ENCODE measurements at places on chromosomes 5 and 9.
A peak's percentile ranks its signal among the peaks of the same experiment; 100 is the strongest.

DNA sequence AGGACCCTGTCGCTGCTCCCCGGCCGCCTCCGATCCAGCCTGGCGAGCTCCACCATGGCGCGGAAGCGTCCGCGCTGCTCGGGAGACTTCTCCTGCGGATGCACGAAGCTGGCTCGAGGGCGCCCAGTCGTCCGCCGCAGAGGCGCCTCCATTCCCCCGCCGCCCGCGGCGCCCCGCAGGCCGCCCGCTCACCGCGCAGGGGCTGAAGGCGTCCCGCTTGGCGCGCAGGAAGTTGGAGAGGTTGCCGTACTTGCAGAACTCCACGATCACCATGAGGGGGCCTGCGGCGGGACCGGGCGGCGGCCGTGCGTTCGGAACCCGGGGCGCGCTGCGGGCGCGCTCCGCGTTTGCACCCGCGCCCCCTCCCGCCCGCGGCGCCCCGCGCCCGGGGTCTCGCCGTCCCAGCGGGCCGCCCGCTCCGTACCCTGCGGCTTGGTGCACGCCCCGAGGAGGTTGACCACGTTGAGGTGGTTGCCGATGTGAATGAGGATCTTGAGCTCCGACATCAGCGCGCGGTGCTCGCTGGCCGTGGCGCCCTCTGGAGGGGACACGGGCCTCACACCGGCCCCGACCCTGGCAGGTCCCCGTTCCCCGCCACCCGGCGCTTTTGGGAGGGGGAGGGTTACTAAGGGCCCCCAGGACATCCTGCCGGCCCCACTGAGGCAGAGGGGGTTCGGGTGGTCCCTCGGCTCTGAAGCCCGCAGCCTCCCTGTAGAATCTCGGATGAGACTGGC lies 27.7 kb upstream of the SCGB3A1 start:
- peak; percentile 40 for DNase-seq

- DNase-seq = peak; percentile 19
Measured at GRCh38 chr5:126780165-126780827, 3.4 kb downstream of the LMNB1 start.

GRCh38 chr5:11801061-11801460 lies 103.2 kb downstream of the CTNND2 start:
- no peak for DNase-seq

GRCh38 chr5:134545070-134545868 lies 19.8 kb downstream of the JADE2 start:
- no peak for DNase-seq

- DNase-seq = no peak
Measured at GRCh38 chr5:161216877-161217276, 329.6 kb downstream of the GABRB2 start.

- no peak for DNase-seq
Measured at GRCh38 chr9:129710169-129710453, 42.7 kb downstream of the PTGES start.

DNA sequence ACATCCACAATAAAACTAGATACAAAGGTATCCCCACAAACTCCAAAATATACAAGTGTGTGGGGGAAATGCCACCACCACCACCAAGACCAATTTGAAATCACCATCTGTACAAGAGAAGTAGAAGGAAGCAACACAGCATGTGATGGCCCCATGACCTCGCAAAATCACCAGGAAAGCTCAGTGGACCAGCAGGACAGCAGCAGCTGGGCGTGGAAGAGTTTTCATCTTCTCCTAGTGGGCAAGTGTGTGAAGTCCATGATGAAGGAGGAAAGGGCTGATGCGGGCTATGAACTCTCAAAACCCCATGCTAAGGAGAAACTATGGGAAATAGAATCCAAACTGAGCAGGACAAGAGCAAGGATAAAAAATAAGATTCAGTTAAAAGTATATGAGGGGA lies 58.1 kb downstream of the GOLPH3 start:
- no peak for DNase-seq

DNA sequence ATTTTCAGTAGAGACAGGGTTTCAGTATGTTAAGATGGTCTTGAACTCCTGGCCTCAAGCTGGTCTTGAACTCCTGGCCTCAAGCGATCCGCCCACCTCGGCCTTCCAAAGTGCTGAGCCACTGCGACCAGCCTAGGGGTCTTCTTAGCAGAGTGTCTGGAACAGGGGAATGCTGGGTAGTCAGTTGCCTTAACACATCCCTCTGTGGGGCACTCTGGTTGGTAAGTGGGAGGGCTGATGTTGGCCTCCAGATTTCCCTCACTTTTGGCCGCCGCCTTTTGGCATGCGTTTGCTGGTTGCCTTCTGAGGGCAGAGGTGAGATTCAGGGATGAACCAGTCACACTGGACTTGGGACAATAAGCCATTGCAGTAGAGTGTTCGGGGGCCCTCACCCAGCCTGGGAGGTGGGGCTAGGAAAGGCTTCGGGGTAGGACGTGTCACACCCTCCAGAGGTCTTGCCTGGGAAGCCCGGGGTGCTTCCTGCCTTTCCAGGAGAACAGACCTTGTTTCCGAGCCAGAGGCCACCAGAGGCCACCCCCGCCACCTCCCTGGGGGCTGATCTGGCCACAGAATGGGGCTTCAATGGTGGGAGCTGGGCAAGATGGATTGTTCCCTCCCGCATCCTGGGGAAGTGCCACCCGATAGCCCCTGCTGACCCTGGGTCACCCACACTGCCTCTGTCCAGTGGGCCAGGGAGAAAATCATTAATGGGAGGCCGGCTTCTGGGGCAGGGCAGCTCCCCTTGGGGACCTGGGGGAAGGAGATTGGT lies 13.3 kb downstream of the FGF18 start:
- no peak for DNase-seq

DNA sequence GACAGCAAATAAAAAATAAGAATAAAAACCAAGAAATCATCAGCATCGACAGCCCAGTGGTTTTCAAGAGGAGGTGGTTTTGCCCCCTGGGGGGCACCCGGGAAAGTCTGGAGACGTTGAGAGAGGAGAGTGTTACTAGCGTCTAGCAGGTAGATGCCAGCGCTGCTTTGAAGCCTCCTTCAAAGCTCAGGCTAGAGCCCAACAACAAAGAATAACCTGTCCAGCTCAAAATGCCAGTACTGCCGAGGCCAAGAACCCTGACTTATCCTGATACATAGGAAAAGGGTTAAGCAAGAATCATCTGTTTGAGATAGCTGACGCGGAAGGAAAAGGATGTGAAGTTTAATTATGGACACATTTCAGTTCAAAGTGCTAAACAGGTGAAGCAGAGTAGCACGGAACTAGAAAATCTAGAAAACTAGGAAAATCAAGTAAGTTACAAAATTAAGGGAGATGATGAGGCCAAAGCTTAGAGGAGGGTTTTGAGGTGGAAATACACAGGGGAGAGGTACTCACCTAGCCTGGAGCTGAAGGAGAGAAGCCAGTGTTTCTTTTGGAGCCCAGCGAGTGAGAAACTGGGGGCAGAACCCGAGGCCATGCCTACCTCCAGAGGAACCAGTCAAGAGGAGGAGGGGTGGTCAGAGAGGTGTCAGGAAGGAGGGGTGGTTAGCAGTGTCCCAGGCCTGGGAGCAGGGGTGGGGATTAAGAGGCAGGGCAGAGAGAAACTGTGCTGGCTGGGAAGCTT lies 121.0 kb upstream of the RETREG1 start:
- no peak for DNase-seq

DNA sequence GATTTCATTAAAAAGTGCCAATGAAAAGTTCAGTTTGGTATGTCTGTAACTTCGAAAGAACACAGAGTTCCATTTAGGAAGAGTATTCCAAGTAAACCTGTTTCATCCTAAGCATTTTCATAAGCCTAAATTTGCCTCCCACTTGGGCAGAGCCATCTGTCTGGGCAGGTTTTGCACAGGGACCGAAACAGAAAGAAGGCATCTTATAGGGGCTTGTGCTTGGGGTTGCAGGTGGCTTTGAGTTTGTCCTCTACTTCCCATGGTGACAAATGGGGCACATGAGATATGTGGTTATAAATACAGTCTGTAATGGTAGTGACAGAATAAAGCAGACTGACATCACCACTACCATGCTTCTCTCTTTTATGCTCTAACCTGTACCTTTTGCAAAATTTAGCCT lies 63.7 kb downstream of the MCTP1 start:
- no peak for DNase-seq

GRCh38 chr9:121634329-121635261 lies 16.8 kb upstream of the DAB2IP start:
- no peak for DNase-seq

- no peak for DNase-seq
Measured at GRCh38 chr5:55708732-55709131, 3.4 kb downstream of the SLC38A9 start.

DNA sequence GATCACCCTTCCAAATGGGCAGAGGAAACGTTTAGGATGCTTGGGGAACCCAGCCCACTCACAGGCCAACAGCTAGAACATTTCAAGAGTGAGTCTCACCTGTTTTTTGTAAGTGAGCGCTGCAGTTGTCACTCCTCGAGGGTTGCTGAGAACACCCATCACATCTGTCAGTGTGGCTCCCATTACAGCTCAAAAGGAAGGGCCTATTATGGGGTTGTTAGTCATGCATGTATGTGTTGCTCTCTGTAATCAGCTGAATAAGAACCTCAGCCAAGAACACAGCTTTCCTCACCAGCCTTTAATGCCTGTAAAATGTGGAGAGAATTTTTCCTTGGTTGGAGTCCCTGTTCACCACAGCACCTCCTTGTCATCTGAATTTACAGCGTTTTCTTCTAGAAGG lies 196.3 kb upstream of the KLF4 start:
- no peak for DNase-seq

DNA sequence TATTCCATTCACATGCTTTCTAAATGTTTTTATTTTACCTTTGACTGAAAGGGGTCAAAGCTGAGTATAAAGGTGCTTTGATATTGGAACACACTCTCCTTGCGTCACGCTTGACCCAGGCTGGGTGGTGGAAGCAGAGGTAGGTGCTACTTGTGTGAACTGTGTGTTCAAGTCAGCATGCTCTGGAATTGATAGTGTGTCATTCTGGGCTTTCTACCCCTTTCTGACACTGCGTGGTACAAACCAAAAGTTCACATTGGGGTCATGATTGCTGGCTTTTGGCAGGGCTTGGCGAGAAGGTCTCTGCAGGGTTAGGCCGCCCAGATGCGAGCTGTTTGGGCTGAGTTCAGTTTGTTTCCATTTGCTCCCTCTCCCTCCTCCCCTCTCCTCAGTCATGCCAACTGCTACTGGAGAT lies 131.8 kb downstream of the ADAMTSL1 start:
- DNase-seq = no peak

- no peak for DNase-seq
Measured at GRCh38 chr9:126146254-126147145, 180.1 kb upstream of the MVB12B start.

DNA sequence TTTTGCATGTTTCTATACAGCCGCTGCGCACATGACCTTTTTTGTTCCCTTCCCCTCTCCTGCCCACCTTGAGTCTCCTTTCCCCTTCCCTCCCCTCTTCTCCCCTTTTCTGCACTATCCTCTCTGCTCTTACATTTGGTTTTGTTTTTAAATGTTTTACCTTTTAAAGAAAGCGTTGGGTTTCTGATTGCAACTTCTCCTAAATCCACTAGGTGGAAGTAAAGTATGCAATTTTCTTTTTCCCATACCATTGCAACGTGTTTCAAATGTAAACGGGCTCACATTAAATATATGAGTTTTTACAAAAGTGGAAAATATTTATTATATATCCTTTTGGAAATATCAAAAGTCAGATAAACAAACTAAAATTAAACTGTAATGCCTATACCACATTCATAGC lies 500.9 kb downstream of the DIRAS2 start:
- DNase-seq = no peak

DNA sequence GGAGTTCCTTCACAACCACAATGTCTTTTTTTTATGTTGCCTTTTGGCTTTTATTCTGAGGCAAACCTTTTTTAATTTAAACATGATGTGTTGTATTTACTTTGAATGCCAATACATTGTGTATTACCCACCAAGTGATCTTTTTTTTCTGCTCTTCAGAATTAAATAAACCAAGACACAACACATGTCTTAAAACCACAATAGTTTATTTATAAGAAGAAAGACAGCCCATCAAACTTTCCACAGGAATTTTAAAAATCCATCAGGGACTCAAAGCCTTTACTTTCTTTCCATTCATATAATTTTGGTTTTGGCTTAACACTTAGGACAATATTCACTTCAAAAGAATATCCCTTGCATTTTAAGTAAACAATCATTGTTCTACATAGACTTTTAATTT lies 321.8 kb upstream of the MEF2C start:
- DNase-seq = no peak

GRCh38 chr5:58412081-58412480 lies 47.8 kb downstream of the PLK2 start:
- DNase-seq = no peak

DNA sequence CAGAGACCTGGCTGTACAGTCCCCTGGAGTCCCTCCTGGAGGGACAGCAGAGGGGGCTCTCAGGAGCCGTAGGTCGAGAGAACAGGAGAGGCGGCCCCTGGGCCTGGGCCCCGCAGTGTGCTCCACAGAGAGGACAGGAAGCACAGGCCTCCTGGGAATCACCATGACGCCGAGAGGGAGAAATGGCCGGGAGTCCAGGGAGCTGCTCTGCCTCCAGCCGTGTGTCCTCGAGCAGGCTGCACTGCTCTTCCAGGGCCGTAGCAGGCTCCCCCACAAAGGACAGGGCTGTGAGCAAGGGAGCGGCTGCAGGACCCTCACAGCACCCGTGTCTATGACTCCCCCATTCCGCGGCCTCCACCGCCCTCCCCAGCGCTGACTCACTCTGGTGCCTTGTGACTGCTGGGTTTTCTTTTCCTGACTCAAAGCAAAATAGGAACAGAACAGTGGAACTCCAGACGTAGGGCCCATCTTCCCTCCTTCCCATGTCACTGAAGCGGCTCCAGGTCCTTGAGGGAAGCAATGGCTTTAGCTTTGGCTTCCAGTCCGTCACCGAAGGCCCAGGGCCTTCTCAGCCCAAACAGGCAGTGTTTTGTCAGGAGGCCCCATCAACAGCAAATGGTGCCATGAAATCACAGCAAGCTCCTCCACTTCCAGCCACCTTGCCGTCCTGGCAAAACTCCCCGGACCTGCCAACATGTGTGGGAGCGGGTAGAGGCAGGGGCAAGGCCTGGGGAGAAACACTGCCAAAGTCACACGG lies 114.2 kb downstream of the LHFPL2 start:
- DNase-seq = no peak

GRCh38 chr9:69949396-69949795 lies 94.3 kb upstream of the MAMDC2 start:
- DNase-seq = no peak

GRCh38 chr5:81825237-81825636 lies 74.3 kb upstream of the SSBP2 start:
- DNase-seq = no peak

GRCh38 chr9:68878450-68878849 lies 135.5 kb downstream of the PRKACG start:
- no peak for DNase-seq

DNA sequence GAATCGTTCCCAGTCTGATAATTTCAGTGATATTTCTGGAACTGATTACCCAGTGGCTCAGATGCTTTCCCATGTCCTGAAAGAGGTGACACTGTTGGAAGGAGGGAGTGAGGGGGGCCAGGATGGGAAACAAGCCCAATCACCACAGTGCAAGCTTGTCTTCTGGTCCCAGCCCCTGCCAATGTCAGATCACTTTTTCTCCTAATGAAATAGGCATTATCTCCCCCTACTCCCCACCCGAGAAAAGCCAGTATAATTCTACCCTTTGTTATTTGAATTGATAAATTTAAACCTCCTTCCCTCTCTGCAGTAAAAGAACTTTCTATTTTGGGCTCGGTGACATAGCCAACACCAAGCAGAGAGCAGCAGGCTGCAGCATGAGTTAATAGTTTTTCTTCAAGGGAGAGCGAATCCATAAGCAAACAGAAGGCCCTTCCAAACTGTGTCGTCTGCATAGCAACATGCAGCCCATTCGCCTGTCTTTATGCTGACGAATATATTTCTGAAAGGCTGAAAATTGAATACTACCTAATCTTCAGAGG lies 14.6 kb upstream of the PPP2CA start:
- no peak for DNase-seq
